ENCODE measurements at places on chromosomes 16 and 17.

GRCh38 chr17:46011711-46012505, 12.9 kb downstream of the STH start:
- DNase-seq, result no peak

- no peak for DNase-seq
These were observed 79.9 kb upstream of the CBX4 start for GRCh38 chr17:79919164-79919585.

- no peak for DNase-seq
These were observed 3.2 kb downstream of the SGF29 start for GRCh38 chr16:28556914-28557320.

DNA sequence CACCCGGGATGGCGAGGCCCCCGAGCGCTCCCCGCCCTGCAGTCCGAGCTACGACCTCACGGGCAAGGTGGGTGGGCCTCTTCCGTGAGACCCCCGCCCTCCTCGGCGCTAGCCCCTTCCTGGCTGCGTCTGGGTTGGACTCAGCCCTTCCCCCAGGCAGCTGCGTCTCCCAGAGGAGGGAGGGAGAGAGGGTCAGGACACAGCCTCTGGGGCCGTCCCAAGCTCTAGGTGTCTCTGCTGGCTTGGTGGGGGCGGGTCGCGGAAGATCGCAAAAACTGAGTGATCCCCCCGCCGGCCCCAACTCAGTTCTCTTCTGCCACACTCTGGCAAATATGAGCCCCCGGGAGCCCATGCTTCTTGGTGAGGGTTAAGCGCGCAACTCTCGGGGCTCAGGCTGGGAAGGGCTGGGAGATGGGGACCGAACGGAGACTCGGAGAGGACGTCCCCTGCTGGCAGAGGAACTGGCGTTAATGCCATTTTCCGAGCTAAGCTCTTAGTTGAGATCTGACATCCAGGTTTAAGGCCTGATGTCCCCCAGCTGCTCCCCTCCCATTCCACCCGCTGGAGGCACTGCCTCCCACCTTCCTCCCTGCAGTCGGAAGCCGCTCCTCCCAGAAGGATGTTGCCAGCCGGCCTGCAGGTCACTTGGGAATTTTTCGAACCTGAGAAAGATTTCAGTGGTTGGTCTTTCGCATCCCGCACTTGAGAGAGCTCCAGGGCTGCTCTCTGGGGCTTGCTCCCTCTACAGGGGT, 419 bp downstream of the RAB37 start:
- no peak for DNase-seq

- DNase-seq, result no peak
These were observed 739.5 kb upstream of the EEF2KMT start for GRCh38 chr16:5837007-5837670.

- no peak for DNase-seq
These were observed 47.8 kb downstream of the ARHGAP27 start for GRCh38 chr17:45384789-45385262.

DNA sequence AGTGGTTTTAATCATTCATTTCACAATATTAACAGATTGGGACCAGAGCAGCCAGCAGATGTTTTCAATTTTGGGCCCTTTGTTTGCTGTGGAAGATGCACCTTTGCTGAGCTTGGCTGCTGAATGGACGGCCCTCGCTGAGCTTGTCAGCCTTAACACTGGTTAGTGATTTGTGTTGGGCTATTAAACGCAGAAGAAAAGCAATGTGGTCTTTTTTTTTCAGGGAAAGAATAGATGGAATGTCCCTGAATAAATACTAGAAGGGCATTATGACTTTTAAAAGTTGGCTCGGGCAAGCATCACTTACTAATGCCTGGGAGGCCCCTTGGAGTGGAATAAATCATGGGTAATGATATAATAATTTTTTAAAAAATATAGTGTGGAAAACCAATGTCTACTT, 297.0 kb downstream of the MAP2K6 start:
- no peak for DNase-seq

GRCh38 chr16:14289692-14290340, 218.7 kb downstream of the MRTFB start:
- DNase-seq, result no peak

- DNase-seq, result no peak
These were observed 19.0 kb downstream of the LPCAT2 start for GRCh38 chr16:55527885-55528284.

DNA sequence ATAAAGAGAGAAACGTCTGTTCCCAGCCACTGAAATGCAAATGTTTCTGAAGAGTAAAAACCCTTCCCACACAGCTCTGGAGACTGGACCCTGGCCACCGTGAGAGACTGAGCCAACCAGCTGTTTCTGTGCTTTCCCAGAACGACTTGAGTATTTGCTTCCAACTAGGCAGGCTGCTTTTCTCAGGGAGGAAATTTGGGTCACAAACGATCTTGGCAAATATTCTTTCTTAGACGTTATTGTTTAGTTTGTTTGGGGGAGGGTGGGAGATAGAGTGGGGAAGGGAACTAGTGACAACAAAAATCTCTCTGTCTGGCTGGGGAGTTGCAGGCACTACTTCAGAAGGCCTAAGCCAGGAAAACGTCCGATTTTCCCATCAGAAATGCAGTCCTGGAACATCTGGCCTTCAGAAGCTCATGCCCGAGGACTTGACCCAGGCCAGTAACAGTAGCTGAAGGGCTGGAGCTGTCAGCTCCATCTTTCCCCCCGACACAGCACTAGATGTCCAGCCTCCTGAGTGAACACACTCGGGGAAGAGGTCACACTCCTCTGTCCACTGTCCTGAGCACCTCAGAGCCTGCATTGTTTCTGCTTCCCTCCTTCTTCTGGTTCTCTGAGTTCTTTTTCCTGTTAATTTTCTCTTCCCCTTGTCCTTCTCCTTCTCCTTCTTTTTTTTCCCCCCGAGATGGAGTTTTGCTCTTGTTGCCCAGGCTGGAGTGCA, 4.0 kb downstream of the CCDC92B start:
- no peak for DNase-seq

DNA sequence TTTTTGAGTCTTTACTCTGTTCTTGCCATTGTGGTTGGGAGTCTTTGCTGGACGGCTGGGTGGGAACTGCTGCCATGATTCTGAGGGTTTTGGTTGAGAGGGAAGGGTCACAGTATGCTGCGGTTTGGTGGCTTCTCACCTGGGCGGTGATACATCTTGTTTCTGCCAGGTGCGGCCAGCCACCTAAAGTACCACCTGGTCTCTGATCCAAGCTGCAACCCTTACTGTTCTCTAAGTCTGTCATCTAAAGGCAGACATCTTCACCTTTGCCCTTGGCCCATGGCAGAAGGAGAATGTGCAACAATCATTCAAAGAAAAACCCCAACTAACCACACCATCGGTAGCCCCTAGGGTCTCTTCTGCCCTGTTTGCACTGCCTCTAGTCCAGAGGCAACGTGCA, 19.6 kb upstream of the MPO start:
- DNase-seq, result no peak

DNA sequence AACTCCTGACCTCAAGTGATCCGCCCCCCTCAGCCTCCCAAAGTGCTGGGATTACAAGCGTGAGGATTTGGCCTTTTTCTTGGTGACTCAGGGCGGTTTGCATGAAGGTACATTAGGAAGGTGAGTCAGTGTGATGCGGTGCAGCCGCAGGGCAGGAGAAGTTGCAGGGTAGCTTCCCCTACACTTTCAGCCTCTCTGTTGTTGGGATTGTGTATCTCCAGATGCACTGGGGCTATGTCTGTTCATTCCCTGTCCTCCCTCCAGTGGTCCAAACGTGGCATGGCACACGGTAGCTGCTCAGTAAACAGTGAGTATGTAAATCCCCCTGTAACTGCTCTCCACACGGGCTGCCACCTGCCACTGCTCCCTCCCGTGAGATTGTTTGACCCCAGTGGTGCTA, 109.1 kb upstream of the CDC42EP4 start:
- DNase-seq, result no peak

DNA sequence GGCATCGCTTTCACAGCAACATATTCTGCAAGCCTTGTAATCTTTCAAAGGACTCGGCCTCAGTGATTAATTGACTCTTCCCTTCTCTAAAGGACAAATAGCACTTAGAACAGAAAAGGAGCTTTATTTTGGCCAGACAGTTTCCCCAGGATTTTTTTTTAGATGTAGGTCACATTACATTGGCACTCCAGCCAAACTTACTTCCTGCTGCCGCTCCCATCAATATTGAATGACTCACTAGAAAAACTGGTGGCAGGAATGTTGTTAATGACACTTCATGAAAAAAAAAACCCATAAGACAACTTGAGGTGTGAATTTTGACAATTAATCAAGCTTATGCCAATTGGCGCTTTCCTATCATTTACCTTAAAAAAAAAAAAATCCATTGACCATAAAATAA, 432.6 kb downstream of the TOX3 start:
- DNase-seq, result no peak

GRCh38 chr17:55159251-55159650, 105.5 kb upstream of the HLF start:
- DNase-seq, result no peak

DNA sequence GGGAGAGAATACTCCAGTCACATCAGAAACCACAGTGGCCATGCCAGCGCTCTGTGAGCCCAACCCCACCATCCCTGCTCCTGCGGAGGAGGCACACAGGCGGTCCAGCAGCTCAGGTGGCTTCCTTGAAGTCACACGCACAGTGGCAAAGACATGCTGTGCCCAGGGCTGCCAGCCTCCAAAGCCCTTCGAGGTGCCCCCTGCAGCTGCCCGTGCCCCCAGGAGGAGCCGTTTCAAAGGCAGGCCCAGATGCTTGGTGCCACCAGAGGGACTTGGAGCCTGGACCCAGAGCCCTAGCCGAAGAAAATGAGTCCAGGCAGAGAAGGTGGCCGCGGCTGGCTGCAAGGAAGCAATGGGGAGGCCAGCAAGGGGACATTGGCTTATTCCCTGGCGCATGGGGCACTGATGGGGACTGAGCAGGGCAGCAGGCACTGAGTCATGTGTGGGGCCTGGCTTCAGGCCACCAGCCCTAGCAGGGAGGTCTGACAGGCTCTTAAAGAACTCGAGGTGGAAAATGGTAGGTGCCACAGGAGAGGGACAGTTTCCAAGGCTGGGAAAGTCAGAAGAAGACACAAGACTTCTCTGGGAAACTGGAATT, 17.2 kb upstream of the CACNG1 start:
- no peak for DNase-seq

DNA sequence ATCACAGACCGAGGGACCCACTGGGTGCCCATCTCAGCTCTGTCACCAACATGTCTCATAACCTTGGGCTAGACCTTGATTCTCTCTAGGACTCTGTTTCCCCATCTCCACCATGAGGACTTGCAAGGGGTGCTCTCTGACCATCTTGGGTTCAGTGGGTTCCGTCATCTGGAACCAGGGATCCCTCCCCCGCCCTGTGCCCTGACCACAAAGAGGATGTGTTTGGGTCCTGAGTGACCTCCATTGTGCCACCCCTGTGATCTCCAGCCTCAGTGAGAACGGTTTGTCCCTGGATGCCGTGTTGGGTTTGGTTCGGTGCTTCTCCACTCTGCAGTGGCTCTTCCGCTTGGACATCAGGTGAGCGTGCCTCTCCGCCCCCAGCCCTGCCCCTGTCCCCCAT, 49.1 kb upstream of the CPNE2 start:
- no peak for DNase-seq

- DNase-seq, result no peak
These were observed 8.4 kb downstream of the ACSF3 start for GRCh38 chr16:89102041-89102471.

DNA sequence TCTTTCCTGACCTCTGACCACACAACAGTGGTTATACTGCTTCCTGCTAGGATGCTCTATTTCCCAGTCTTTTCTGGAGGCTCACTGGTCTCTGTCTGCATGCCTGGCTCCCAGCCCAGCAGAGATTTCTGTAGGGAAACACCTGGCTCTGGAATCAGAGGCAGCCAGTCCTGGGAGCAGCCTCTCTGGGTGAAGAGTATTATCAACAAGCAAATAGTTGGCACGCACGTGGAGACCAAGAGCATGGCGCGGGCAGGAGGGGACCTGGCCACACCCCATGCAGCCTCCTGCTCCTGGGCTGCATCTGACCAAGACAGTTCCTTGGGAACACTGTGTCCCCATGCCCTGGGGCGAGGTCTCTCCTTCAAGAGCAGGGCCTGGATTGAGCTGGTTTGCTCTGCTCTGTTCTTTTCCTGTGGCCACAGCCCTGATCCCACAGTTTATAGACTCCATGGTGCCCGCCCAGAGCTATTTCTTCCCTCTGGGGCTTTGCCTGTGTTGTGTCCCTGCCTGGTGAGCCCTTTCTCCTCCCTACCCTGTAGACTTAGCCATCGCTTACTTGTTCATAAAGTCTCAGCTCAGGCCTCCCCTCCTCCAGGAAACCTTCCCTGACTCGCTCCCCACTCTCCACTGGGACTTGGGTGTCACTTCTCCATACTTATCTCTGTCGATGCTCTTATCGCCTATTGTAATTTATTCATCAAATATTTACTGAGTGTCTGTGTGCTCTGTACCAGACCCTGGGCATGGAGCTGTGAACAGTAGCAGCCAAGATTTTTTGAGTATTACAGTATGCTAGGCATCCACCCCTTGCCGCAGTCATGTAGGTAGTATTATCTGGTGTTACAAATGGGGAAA, 60.6 kb downstream of the SCNN1B start:
- DNase-seq, result no peak

DNA sequence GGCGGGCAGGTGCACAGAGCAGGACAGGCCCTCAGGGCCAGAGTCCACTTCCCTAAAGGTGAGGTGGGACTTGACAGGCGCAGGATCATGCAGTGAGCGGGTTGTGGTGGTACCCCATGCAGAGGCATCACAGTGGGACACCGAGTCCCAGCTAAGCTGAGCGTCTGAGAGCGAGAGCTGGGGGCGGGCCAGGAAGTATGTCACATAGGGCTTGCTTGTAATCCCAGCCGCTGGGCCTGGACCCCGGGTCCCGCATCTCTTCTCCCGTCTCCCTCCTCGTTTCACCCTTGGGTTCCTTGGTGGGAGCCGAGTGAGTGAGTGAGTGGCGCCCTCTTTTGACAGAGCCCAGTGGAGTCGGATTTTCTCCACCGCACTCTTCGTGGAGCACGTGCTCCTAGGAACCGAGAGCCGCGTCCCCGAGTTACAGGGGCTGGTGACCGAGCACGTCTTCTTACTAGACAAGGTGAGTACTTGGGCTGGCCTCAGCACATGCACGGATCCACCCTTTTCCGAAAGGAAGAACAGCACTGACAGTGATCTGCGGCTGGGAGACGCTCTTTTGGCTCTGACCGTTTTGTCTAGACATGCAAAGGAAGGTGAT, 50.8 kb upstream of the ENDOV start:
- no peak for DNase-seq

DNA sequence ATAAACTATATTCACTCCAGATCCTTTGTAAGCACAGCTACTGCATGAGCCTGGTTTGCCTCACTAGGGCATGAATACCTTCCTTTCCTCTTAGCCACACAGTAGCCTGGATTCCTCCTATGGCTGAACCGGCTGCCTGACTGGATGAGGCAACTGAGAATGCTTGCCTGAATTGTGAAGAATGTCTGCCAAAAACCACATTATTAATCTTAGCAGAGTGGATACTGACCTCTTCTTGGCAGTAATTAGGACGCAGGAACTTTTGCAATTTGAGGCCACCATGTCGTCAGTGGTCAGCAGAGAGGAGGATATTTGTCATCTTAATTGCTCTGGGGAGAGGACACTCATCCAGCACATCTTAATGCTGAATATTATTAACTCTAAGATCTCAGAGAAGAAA, 651.8 kb upstream of the GOT2 start:
- DNase-seq, result no peak

Data from progenitor cell of endocrine pancreas (in vitro differentiated cells).